ENCODE measurements at places on chromosomes 1 and 21.

DNA sequence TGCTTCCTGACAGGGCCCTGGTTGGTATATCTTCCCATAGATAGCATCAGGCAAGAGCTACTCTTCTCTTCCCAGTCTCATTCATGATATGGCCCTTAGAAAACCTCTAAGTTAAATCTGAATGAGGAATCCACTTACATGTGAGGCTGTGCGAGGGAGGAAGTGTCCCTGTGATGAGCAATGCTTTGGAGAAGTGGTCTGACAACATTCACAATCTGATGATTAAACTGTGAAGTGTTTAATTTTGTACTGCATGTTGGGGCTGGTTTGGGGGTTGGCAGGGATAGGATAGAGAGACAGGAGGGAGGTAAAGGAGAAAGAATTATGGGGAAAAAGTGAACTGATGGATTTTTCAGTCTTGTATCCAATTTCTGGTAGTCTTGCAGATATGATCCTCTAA, 421.2 kb upstream of the DAB1 start:
- DNase-seq, result no peak

GRCh38 chr1:183040547-183040971, 17.3 kb downstream of the LAMC1 start:
- DNase-seq, result no peak

DNA sequence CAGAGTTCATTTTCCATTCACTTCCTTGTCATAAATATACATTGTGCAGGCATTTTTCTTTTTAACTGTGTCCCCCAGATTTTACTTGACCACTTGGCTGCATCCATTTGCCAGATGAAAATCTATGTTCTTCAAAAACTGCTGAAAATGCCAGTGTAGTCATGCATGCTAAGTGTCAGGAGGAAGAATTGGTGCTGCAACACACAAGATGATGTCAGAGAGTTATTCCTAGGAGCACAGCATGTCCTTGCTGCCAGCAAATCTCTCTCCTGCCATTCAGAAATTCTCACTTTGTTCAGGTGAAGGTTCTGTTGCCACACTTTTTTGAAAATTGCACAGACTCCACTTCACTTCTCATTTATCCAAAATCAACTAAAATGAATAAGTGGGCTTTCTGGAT, 106.4 kb upstream of the MAGI3 start:
- no peak for DNase-seq

DNA sequence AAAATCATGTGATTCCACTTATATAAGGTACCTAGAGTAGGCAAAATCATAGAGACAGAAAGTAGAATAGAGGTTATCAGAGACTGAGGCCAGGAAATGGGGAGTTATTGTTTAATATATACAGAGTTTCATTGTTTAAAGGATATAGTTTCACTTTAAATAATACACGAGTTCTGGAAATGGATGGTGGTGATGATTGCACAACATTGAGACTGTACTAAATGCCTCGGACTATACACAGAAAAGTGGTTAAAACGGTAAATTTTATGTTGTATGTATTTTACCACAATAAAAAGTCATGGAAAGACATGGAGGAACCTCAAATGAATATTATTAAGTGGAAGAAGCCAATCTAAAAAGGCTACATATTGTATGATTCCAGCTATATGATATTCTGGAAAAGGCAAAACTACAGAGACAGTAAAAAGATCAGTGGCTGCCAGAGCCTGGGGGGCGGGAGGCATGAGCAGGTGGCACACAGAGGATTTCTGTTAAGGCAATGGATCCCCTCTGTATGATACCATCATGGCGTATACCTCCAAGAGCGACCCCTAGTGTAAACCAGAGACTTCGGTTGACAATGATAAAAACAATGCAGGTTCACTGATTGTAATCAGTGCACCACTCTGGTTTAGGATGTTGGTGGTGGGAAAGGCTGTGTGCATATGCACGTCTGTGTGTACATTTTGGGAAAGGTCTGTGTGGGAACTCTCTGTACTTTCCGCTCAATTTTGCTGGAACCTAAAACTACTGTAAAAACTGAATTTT, 7.5 kb downstream of the C1orf198 start:
- DNase-seq, result no peak

- no peak for DNase-seq
These were observed 9.0 kb downstream of the SH2D2A start for GRCh38 chr1:156807627-156808026.
